ENCODE measurements at places on chromosomes 6 and 20.

GRCh38 chr20:21821358-21821757 is 115.9 kb downstream of the PAX1 start:
- DNase-seq: no peak

DNA sequence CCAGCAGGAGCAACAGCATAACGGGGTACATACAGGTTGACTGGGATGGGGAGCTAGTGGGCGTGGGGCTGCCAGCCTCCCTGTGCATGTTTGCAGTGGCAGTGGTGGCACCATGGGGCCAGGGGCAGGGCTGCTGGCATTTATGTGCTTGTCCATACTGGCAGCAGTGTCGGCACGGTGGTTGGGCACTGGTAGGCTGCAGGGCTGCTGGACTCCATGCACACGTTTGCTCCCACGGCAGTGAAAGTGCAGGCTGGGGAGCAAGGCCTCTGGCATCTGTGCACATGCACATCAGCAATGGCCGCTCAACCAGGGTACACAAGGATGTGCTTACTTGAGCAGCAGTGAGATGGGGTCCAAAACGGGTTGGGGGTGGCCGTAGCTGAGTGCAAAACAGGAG is 159.5 kb upstream of the KHDRBS2 start:
- DNase-seq: no peak

DNA sequence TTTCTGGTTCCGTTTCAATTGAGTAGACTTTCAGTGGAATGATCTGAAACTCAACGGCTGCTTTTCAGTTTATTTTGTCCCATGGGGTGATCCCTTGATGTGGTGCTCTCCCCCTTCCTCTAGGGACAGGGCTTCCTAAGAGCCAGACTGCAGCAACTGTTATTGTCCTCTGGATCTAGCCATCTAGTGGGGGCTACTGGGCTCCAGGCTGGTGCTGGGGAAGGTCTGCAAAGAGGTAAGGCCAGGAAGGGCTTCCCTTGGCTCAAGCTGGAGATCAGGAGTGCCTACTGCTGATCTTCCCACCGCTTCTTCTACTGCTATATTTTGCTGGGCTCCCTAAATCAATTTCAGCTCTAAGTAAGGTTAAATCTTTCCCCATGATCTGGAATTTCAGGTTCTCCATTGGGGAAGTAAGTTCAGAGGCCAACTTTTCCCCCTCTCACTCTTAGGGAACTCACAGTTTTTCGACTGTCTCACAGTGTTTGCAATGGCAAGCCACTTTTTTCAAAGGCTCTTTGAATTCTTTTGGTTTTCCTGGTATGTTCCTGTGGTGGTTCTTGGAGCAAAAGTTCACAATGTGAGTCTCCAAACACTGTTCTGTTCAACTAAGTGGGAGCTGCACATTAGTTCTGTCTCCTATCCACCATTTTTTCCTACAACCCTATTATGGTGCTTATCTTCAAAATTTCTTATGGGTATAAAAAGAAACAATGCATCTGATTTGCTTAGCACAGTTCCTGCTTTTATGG is 286.2 kb upstream of the EXOC2 start:
- DNase-seq: no peak

DNA sequence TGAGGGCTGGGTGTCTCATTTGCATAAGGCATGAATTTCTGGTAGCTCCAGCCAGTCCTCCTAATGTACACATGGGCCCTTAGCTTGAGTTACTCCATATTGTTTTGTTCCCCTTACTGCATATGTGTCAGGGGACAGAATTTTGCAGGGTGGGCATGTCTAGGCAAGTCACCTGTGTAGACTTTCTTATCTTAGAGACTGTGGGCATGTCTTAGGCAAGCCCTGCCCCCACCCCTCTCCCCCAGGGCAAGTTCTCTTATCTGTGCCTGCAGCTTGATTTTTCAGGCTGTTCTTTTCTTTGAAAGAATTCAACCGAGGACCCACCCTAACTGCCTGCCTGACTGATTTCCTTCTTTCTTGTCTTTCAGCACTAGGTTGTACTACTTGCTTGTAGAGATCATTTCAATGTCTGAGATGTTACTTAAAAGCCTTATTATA is 32.1 kb downstream of the NHLRC1 start:
- DNase-seq: no peak

DNA sequence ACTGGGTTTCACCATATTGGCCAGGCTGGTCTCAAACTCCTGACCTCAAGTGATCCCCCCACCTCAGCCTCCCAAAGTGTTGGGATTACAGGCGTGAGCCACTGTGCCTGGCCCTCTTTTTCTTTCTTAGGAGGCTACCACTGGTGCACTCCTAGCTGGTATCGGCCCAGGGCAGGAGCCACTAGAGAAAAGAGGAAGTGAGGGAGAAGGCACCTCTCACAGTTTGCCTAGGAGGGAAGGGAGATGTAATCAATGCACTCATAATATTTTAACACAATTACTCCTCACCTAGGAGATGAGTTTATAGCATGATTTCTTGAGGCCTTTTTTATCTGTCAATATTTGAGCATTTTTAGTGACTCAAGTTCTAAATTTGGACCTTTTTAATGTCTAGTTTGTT is 189.0 kb upstream of the SOX4 start:
- no peak for DNase-seq

DNA sequence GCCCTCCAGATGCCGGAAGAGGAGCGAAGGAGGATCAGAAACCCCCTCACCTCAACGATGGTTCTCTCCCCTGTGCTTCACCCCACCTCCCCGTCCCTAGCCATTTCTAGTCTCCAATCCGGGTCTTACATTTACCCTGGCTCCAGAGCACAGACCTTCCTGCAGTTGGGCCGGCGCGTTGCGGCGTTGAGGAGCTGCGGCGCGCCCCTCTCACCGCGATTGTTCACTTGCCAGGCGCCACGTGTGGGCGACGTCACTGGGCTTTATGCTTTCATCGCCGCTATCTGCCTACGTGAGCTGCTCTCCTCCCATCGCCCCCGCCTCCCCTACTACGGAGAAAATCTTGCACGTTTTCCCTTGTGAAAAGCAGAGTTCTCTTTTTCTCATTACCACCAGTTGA is at the start of gene CRISP2:
Gene CRISP2 (minus strand): TSS at position 198 of the 400 bp plus-strand sequence. CDS start 4,347 bp downstream, outside the sequence.
- DNase-seq: no peak

GRCh38 chr6:68741501-68742386 is 106.7 kb downstream of the ADGRB3 start:
- no peak for DNase-seq

Measured in retinal pigment epithelial cell (primary cell).